NCI-H1092 (cell line): ENCODE measurements at places on chromosomes 7 and 10.

DNA sequence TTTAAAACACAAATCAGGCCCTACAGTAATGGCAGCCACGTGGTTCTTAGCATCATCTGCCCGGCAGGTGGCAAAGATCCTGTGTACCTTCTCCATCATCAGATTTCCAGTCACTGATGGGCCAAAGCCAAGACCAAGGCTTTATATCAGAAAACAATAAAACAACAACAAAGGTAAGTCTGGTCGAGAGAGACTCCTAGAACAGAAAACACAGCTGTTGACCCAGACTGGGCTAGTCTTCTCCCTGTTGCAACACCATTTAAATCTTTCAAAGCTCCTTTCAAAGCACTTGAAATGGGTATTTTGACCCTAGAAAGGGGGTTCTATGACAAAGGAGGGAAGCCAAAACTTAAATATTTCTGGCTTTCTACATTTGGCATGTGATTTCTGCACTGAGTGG, 285.6 kb downstream of the IPMK start:
- no peak for DNase-seq

GRCh38 chr10:124739986-124740368, 4.2 kb downstream of the FAM53B start:
- DNase-seq = no peak

GRCh38 chr7:66237906-66238772, 33.0 kb downstream of the TPST1 start:
- DNase-seq = no peak

GRCh38 chr10:44961931-44962750, 2.5 kb downstream of the RASSF4 start:
- no peak for DNase-seq

DNA sequence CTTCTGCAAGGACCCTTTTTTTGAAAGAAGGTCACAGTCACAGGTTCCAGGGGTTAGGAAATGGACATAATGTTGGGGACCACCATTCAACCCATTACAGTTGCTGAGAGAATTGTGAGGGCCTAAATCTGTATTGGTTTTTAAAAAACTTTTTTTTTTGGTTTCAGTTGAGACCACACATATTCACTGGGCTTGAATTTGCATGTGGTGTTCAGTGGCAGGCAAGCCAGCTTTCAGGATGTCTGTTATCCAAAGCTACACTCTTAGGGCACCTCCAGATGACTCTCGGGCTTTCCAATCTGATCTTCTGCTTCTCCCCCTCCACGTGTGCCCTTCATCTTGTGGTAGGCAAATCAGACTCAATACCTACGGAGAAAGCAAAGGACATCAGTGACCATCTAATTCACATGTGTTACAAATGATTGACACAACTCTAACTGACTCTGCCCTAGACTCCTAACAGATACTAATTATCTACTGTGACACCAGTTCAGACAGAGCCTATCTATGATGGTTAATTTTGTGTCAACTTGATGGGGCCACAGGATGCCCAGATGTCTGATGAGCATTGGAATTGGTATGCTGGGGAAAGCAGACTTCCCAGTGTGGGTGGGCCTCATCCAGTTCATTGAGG, 93.3 kb upstream of the ELMO1 start:
- no peak for DNase-seq

DNA sequence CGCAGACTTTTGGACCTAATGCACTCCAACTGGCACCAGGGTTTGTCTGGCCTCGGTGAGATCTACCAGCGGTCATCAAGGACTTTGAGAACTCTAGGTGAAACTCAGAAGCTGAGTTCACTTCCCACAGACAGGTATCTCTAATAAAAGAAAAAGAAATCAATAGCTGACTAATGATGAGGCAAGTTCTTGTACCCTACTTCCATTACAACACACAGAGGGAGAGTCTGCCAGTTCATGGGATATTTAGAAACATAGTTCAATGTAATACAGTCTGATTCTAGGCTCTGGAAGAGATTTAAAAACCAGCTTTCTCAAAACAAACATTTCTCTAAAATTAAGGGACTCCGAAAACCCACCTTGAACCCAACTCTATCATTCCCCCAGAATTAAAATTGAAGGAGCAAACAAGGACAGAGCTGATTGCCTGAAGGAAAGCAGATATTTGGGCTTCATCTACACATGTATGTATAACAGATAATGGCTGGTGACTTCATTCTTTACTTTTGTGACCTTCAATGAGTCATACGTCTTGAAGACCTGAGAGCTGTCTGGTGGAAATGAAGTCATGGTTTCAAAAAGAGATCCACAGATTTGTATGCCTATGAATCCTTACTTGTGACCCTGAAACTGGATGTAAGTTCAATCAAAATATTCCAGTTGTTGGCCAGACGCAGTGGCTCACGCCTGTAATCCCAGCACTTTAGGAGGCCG, 2.7 kb upstream of the PNLIPRP1 start:
- no peak for DNase-seq

- no peak for DNase-seq
These were observed 161.1 kb downstream of the RPS24 start for GRCh38 chr10:78194539-78195402.

DNA sequence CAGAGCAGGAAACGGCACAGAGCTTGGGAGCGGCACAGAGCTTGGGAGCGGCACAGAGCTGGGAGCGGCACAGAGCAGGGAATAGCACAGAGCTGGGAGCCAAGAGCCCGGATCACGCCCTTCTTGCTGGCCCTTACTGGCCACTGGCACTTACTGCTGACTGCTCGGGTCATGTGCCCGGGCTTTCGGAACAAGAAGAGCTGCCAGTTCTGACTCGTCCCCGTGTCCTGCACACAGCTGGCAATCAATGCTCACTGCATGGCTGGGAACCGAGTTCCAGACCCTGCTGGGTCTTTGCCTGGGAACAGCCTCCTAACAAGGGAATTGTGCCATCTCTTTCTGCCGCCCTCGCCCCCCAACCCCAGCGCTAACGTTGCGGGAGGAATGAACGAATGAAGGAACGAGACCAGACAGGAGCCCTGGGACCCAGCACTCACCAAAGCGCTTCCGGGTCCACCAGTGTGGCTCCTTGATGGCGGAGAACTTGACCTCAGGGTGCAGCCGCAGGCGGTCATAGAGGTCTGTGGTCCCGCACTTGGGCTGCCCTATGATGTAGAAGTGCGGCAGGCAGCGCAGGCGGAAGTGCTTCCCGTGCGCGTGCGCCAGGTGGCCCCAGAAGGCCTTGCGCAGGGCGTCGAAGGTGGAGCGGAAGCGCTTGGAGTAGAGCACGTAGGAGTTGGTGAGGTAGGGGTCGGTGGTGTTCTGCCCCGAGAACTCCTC, 49.1 kb downstream of the CHST15 start:
- DNase-seq = no peak

DNA sequence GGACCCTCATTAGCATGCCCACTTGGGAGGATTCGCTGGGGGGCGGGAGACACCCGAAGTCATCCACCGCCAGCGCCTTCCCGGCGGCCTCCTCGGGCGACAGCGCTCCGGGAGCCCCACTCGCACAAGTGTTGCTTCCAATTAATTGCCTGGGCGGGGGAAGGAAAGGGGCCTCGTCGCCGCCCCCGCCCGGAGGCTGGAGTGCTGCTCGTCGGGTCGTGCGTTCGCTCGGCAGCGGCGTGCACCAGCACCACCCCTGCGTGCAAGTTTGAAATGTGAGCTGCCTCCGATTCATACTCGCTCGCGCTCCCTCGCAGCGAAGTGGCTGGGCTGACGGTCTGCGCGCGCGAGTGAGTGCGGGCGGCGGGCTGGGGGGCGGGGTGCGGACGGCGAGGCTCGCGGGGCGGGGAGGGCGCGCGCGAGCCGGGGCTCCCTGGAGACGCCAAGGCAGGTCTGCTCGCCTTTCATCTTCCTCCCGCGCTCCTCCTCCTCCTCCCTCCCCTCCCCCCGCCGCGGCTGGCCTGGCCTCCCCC, 104.6 kb upstream of the PPIF start:
- peak; percentile 47 for DNase-seq

DNA sequence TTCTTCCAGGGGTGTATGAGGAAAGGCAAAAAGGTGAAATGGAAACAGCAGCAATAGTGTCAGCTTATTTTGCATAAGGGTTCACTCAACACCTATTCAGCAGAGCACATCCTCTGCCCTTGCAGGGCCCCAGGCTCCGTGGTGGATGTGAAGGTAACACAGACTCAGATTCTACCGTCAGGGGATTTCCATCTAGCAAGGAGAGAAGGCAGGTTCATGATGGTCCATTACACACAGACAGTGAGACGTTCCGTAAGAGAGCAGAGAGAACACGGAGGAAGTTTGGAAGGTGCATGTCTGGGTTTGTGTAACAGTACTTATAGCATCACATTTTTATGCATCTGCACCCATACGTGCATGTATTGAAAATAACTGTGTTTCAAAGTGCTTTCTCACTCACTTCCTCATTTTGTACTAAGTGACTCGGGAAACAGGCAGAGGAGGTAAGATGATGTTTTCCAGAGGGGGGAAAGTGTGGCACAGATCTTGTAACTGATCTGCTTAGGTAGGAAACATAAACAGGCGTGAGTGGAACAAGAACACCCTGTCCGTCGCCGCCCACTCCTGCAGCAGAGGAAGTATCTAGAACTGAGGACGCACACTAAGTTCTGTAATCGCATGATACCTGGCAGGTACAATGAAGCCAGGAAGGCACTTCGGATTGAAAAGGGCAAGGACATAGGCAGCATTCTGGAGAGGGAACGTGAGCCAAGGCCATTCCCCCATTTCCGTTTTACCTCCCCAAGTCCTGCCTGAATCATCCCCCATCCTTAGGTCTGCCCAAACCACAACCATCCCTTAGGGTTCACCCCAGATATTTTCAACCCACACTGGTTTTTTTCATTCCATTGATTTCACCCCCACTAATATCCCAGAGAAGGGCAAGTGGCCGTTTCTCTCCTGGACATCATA, 1.0 kb upstream of the ENO4 start:
- DNase-seq = no peak

DNA sequence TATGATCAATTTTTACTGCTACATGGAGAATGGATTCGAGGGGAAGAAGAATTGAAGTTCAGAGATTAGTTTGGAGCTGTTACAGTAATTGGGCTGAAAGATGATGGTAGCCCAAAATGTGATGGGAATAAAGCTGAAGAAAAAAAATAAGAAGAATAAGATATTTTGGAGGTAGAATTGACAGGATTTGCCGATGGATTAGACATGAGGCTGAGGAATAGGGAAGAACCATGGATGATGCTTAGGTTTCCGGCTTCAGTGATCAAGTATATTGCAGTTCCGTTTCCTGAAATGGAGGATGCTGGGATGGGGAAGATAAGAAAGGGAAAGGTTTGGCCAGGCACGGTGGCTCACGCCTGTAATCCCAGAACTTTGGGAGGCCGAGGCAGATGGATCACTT, 38.9 kb upstream of the FHIP2A start:
- no peak for DNase-seq

- DNase-seq = no peak
These were observed 4.1 kb upstream of the KMT2E start for GRCh38 chr7:105009667-105010503.

- no peak for DNase-seq
These were observed 72.6 kb downstream of the AP3M1 start for GRCh38 chr10:74078037-74078436.

- DNase-seq = no peak
These were observed 257.4 kb downstream of the KCNMA1 start for GRCh38 chr10:77380191-77380590.

- DNase-seq = no peak
These were observed 256.6 kb downstream of the TNS3 start for GRCh38 chr7:47325337-47325736.

- no peak for DNase-seq
These were observed 74.8 kb upstream of the FOXK1 start for GRCh38 chr7:4607311-4607729.

- DNase-seq = no peak
These were observed 85.4 kb downstream of the CFTR start for GRCh38 chr7:117565226-117565625.

- DNase-seq = no peak
These were observed 35.8 kb upstream of the GPR37 start for GRCh38 chr7:124801330-124801895.

DNA sequence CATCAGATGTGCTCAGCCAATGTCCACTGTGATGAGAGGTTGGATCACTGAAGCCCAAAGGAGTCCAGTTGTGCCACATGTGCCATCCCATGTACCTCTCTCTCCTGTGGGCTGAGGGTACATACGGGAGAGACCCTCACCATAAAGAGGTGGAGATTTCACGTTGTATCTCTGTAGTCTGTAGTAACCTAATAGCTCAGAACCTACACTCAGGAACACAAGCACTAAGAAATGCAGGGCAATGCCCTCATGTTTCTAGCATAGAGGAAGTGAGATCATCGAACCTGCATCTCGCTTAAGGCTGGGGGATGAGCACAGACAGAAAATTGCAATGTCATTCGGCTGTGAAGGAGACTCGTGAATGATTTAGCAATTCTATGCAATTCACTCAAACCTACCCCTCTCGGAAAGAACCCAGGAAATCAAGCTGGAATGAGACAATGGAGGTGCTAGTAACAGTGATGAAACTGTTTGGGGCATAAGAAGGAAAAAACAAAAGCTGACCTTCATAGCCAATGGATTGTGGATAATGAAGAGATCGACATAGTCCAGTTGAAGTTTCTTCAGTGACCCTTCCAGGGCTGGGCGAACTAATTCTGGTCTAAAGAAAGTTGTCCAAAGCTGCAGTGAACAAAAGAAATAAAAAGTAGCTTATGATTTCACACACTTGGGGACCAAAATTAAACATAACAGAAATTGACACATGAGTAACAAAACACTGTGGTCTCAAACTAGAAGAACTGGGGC, 80.3 kb upstream of the UCN3 start:
- DNase-seq = no peak

DNA sequence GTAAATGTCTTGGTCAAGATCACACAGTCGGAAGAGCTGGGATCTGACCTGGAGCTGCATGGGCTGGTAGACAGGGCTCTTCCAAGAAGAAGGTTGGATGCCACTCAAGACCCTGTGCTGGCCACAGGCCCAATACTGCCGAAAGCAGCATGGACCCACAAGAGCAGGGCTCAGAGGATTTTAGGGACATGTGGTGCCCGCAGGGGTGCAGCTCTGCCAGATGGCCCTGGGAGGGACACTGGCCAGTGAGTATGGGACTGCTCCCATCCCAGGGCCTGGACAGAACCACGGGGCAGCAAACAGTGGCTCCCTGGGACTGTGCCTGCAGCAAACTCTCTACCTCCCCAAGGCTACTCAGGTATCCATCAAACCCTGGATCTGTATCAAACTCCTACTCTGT, 12.4 kb downstream of the MAT1A start:
- no peak for DNase-seq

DNA sequence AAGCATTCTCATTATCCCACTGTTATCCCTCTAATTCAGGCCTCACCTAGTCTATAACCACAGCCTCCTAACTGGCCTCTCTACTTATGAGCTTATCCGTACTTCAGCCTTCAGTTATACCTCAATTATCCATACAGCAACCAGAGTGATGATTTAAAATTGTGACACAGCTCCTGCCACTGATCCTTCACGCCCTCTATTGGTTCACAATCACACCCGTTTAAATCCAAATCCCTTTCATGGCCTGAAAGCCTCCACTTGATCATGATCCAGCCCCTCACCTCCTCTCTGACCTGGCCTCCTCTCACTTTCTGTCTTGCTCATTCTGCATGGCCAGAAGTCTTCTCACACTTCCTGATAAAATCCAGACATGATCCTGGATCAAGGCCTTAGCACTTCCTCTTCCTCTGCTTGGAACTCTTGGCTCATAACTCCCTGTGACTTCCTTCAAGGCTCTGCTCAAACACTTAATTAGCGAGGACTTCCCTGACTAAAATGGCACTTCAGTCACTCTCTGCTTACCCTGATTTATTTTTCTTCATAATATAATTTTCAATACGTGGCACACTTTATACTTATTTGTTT, 19.0 kb upstream of the TMEM26 start:
- no peak for DNase-seq
